ENCODE measurements at places on chromosomes 4 and X.

- no peak for DNase-seq
These were observed 146.8 kb downstream of the PPP3CA start for GRCh38 chr4:101200561-101200960.

DNA sequence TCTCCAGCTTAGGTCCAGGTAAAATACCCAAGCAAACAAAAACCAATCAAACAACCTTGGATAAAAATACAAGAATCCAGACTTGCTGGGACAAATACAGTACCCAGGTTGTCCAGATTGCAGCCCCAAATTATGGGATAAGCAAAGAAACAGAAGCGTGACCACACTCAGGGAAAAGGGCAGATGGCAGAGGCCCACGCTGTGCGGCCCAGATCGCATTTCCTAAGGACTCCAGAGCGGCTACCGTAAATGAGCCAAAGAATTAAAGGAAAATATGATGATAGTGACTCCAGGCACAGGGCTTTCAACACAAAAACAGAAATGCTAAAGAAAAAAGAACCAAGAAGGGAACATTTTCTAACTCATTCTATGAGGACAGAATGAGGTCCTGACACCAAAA lies 50.3 kb downstream of the FGFRL1 start:
- no peak for DNase-seq

- no peak for DNase-seq
These were observed 181.4 kb downstream of the AMELX start for GRCh38 chrX:11474576-11474975.

DNA sequence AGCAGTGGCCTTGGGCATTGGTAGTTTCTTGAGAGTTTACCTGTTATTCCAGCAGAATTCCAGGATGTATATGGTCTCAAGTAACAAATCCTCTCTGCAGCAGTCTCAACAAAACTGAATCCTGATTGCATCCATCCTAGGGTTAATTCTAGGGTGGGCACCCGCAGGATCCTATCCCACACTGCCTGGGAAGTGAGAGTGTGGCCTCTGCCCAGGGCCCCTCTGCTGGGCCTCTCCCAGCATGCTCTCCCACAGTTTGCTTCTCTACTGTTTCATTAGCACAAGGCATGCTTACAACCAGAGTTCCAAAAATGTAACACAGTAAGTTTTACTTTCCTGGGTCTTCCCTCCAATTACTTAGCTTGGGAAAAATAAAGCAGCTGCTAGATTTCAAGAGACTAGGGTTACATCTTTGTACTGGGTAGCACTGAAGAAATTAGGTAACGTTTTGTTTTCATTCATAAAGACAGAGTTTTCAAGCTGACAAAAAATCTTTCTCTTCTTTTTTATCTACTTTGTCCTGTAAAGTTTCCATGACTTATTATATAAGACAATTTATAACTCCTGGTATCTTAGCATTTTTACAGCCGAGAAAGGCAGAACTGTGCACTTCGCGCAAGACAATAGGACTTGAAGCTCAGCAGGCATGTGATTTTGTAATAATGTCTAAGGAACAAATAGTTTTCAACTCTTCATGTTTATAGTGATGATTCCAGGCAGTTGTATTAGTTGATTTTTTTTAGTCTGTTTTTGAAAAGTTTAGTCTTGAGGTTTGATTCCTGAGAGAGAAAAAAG lies 131.2 kb upstream of the PCDH18 start:
- DNase-seq = no peak

- DNase-seq = no peak
These were observed 78.5 kb downstream of the ELOVL6 start for GRCh38 chr4:110119880-110120279.

DNA sequence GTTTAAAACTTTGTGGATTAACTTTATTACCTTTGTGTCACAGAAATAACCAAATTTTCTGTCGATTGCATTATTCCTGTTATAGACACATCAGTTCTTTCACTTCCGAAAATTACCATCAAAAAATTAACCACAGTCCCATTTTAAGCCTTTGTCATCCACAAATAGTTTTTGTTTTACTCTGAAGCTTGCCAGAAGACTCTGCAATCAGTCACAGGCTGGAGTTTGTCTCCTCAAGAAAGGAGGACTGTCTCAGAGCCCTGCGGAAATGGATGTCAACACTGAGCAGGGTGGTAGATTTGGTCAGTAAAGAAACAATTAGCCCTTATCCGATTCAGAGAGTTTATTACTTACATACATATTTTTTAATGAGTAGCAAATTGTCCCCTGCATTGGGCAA lies 20.1 kb upstream of the TCEAL4 start:
- no peak for DNase-seq

- DNase-seq = no peak
These were observed 14.7 kb downstream of the SLIT2 start for GRCh38 chr4:20266215-20267082.

DNA sequence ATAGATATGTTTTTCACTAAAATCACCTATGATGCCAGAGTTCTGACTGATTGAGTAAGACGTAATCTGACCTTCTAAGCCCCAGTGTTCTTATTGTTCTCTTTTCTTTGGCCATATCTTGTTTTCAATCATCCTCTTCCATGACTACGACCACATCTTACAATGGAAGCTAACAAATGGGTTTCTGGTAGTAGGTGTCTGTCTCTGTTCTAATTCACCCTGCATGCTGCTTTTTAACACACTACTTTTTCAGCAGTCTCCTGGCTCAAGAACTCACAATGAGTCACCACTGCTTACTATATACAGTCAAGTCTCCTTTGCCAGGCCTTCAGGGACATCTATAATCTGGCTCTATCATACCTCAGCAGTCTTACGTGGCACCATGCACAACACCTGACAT lies 146.1 kb downstream of the NEXMIF start:
- DNase-seq = no peak

DNA sequence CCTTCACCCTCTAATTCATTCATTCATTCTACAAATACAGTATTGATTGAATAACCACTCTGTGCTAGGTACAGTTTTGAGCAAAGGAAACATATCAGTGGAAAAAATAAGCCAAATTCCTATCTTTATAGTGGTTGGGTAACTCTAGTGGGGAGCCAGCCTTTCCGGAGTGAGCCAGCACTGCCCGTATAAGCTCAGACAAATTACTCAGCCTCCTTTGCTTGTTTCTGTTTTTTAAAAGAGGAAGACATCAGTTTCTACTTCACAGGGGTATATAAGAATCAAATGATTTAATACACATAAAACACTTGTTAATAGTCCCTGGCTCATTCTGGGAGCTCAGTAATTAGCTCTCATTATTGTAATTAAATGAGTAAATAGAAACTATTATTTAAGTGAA lies 238.2 kb upstream of the MAD2L1 start:
- no peak for DNase-seq
